Activated CD4-positive, alpha-beta T cell treated with anti-CD3 and anti-CD28 coated beads for 24 hours (primary cell): ENCODE measurements at places on chromosomes 11 and 22.

GRCh38 chr11:105910095-105910715, 111.8 kb downstream of the MSANTD4 start:
- no peak for DNase-seq

DNA sequence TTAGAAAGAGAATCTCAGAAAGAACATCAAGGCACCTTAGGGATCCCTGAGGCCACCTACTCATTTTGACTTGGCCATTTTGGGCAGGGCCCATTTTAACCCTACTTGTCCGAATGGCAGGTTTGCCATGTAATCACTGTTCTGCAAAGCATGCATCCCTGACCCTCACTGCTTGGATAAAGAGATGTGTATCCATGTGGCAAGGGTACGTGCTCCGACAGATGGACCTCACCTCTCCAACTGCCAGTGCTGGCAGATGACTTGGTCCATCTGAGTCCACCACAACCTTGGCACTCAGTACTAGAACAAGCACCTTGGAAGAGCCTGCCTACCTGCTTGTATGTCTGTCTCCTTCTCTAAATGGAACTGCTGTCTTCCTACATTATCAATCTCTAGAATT, 139.4 kb downstream of the SPATA19 start:
- DNase-seq: no peak

DNA sequence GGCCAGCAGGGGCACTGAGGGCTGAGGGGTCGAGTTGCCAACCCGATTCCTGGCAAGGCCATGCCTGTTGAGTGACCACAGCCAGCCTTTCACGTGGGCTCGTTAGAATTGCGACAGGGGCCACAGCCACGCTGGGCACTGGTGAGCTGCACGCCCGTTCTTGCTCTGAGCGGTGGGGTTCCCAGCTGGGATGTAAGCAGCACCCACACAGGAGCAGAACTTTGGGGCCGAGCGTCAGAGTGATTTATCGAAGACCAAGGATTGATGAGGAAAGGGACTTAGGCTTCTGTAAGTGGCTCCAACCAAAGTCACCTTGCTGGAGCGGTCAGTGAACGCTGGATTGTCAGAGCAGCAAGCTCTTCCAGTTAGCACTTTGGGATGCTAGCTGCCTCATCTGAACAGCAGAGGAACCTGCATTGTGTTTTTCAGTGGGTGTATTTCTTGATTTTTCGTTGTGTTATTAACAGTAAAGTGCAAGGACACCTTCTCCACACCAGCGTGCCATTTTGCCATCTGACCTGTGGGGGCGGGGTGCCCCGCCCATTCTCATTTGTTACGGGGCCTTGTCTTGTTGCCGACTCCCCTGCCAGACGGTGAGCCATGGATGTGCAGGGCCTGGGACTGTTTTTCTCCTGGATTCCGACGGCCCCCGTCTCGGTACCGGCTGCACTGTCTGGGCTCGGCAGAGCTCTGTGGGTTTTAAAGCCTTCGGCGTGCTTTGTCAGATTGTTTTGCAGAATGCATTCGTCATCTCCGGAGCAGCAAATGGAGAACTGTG, 202.5 kb downstream of the TBC1D22A start:
- no peak for DNase-seq

- no peak for DNase-seq
Measured at GRCh38 chr11:887589-887988, 23.0 kb downstream of the CHID1 start.

DNA sequence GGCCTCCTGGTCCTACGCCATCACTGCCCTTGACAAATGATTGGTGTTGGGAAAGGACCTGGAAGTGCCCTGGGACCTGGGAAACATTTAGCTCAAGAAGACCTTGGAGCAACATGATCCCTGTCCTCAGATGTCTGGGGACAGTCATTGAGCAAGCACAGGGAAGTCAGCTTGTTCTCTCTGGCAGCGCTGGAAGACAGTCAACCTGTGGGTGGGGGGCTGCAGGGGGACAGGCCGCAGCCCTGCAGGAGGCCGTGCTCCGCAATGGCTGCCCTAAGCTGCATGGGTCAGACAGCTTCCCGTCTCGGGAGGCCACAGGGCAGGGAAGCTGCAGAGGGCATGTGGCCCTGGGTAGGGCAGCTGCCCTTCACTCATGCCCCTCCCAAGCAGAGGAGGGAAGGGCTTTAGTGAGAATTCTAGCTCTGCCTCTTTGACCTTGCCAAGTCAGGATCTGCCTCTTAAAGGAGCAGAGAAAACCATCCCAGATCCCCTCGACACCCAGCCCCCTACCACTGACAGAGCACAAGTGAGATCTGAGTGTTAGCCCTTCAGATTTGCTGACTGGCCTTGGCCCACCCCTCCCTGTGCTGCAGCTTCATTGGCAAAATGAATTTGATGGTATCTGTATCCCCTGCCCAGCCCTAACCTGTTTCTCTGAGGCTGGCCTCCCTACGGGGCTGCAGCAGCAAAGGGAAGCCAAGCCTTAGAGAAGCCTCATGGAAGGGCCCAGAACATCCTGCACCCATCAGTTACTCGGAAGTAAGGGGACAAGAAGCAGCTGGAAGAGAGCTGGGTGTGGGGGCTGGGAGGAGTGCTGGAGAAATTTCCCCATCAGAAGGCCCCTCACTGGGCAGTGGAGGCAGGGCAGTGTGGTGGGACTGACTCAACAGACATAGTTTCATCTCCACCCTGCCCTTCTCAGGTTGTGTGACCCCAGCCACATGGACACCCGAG, 6.2 kb upstream of the SREBF2 start:
- no peak for DNase-seq

- DNase-seq: no peak
Measured at GRCh38 chr11:98180511-98180910, 840.2 kb upstream of the CNTN5 start.

GRCh38 chr11:111737444-111738210, 28.6 kb downstream of the PPP2R1B start:
- DNase-seq: no peak

DNA sequence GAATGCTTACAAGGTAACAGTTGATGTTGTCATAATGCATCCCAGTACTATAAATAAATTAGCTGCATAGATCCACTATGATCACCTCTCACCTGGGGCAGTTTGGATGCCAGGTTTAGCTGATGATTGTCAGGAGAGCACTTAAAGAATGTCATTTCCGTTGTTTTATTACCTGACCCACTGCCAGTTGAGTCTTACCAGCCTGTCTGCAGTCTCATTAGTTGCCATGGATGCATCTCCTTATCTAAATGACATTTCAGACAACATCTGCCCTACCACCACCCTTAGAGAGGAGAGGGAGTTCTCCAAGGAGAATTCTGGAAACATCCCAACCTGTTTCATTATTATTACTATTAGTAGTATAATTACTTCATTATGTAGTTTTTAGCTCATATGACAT, 339.1 kb upstream of the API5 start:
- DNase-seq: no peak

GRCh38 chr11:117316197-117316961, at the start of gene BACE1:
Gene BACE1 (minus strand): TSS chr11:117316256. CDS start chr11:117315795, 461 bp downstream.
- DNase-seq: no peak
